ENCODE measurements at places on chromosomes 5 and 9. TPM values are rescaled to one million over a fixed set of nuclear protein-coding genes. Genes with fewer than 3 reads are reported as not detected.
A peak's percentile ranks its signal among the peaks of the same experiment; 100 is the strongest.

DNA sequence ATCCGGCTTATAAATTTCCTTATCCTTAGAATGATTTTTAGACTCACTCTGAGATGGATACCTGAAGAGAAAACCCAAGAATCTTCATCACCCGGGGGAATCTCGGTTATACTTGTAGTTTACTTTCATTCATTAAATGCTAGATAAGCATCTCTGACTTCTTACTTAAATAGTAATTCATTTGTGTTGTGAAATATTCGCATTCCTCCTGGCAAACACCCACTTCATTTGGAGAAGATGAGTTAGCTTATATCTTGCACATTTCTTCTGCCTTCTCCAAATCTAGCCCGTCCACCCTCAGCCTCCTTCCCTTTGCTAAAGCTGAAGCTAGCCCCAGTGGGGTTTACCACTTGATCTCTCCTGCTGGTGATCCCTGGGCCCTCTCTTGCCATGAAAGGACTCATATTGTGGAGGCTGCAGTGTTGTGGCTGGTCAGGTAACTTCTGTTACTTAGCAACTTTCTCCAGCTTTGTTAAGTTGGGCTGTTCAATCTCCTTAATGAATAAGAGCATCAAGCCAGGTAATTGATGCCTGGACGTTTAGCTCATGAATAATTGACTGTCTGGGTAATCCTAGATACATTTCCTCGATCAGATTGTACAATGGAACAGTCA, 11.3 kb upstream of the POU4F3 start:
- no peak overlapping the region for H3K27ac ChIP-seq
- H3K36me3 ChIP-seq, result no peaks in the 10 kb centered on the region
- peaks cover 2% of the 10 kb centered on the region for H3K4me1 ChIP-seq

DNA sequence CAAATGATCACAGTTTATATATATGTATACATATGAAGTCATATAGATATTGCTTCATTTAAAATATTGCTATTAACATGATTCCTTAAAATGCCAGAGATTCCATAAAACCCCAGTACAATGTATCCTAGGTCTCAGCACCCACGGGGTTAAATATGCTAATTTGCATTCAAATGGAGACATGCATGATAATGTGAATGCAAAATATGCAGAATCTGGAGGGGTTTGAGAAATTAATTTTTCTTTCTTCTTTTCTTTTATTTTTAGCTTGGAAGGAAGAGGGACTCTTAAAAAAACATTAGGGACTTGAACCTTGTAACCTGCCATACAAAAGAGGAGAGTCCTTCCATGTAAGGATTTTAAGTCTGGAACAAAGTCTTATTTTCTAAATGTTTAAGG, 211.9 kb downstream of the MEF2C start:
- H3K27ac ChIP-seq, result peak overlapping the region; percentile 99
- DNase-seq, result no peak
- peaks cover 100% of the 10 kb centered on the region for H3K27me3 ChIP-seq
- peaks cover 5% of the 10 kb centered on the region for H3K4me1 ChIP-seq
- peak overlapping the region; percentile 46 for H3K4me3 ChIP-seq

DNA sequence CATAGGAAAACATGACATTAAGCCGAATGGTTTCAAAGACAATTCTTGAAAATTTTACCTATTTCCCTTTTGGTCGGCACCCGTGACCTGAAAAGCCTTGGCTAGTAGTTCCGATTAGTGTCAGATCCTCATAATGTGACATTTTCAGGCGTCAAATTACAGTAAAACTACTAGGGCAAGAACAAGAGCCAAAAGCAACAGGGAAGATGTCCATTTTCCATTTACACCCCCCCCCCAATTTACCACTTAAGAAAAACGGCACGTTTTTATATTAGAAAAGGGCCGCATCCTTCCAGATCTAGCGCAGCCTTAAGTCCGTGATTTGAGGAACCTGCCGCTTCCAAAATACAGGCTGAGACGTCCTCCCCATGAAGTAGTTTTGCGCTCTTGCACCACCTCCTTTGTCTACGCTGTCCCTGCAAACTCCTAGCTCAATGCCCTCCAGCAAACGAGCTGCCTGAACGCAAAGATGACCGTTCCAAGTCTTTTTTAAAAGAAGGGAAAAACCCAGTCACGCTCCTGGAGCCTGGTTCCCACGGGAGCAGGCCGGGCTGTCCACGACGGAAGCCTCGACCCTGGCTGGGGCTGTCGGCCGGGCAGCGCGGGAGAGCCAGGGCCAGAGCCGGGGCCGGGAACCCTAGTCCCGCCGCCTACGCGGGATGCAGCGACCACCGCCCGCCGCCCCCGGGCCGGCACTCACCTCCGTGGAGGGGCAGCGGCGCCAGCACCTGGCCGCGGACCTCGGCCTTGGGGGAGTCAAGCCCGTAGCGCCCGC, 616 bp downstream of the RNF130 start:
- peak; percentile 80 for DNase-seq
- peaks cover 5% of the 10 kb centered on the region for H3K36me3 ChIP-seq
- peak overlapping the region; percentile 86 for H3K4me3 ChIP-seq
- no peaks in the 10 kb centered on the region for H3K4me1 ChIP-seq

DNA sequence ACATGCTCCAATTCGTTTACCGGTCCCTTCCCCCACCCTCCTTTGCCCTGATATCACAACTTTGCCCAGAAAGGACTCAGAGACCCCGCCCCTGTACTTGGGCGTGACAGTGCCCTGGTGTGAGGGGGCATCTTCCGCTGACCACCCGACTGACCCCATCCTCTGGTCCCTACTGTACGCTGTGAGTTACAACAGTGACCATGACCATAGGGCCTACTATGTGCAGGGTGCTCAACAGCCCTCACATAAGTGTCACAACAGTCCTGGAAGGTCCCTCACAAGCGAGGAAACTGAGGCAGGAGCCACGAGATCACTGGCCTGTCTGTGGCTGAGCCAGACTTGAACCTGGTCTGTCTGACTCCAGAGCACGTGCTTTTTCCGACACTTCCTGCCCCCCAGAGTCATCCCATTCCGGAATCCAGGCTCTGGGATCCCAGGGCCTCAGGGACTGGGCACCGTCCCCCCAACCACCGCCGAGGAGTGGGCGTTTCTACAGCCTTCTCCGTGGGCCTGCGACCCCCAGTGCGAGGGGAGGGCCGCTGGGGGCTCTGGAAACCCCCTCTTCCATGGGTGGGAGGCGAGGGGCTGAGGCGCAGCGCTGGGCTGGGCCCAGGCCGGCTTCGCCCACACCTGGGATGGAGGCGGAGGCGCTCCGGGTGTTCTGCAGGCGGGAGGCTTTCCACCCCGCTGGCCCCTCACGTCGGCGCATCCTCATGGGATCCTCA, 45.7 kb upstream of the GGTA1 start:
- H3K27me3 ChIP-seq, result no peaks in the 10 kb centered on the region
- no peak overlapping the region for H3K27ac ChIP-seq
- DNase-seq, result no peak
- H3K36me3 ChIP-seq, result no peaks in the 10 kb centered on the region

EIF4EBP3 gene
- 5.9 TPM for total RNA-seq

DNA sequence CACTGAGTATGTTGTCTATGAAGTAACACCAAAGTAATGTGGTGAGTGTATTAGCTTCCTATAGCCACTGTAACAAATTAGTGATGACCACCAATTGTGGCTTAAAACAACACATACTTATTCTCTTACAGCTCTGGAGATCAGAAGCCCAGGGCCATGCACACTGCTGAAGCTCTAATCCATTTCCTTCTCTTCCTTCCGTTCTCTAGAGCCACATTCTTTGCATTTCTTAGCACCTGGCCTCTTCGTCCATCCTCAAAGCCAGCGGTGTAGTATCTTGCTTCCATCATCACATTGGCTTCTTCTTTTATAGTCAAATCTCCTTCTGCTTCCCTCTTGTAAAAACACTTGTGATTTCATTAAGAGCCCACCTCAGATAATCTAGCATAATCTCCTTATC, 230.3 kb upstream of the RFX3 start:
- no peak for DNase-seq
- no peaks in the 10 kb centered on the region for H3K36me3 ChIP-seq
- H3K27me3 ChIP-seq, result no peaks in the 10 kb centered on the region
- H3K27ac ChIP-seq, result no peak overlapping the region

DNA sequence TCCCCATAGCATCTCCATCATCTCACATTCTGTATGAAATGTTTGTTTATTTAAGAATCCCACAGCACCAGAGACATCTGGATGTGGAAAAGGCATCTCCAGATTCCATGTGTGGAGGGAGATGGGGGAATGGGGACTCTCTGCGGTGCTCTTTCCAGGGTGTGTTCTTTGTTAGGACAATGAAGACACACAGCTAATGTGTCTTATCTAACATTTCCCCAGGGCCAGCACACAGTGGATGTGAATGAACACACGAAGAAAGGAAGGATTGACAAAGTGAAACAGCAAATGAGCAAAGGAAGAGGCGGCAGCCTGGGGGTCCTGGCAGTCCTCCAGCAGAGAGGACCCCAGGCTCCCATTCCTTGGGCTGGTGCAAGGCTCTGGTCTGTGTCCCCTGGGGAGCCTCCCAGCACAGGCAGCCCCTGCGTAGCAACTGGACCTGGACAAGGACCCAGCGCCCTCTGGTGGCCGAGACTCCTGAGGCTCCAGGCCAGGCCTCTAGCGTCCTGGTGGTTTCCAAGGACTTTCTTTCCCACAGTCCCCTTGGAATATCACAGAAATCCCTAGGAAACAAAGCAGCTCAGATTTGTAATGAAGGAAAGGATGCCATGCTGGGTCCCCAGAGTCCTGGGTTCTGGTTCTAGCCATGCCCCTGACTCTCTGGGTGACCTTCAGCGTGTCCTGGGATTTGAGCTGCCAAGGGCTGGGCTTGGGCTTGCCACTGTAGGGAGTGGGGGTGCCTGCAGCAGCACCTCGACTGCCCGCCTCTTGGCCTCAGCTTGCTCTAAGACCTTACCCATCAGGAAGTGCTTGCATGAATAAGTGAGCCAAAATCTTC, 3.5 kb upstream of the PDLIM7 start:
- peaks cover 14% of the 10 kb centered on the region for H3K27me3 ChIP-seq
- peaks cover 2% of the 10 kb centered on the region for H3K4me1 ChIP-seq
- no peak overlapping the region for H3K27ac ChIP-seq
- H3K4me3 ChIP-seq, result no peak overlapping the region
- peaks cover 2% of the 10 kb centered on the region for H3K36me3 ChIP-seq
- peak; percentile 98 for DNase-seq

GRCh38 chr5:151886546-151887275, 37.9 kb downstream of the GLRA1 start:
- peaks cover 6% of the 10 kb centered on the region for H3K4me1 ChIP-seq
- H3K27ac ChIP-seq, result no peak overlapping the region
- no peak overlapping the region for H3K4me3 ChIP-seq
- H3K36me3 ChIP-seq, result no peaks in the 10 kb centered on the region
- peak; percentile 62 for DNase-seq
- H3K27me3 ChIP-seq, result peaks cover 15% of the 10 kb centered on the region

BTNL9 gene
- not detected for total RNA-seq

GRCh38 chr9:99056886-99057664, 47.8 kb upstream of the TGFBR1 start:
- no peak overlapping the region for H3K4me3 ChIP-seq
- no peak for DNase-seq
- no peak overlapping the region for H3K27ac ChIP-seq
- no peaks in the 10 kb centered on the region for H3K4me1 ChIP-seq
- H3K27me3 ChIP-seq, result no peaks in the 10 kb centered on the region
- no peaks in the 10 kb centered on the region for H3K36me3 ChIP-seq

NKD2 gene
- total RNA-seq, result 11.1 TPM

P4HA2 gene
- total RNA-seq, result 11.9 TPM

DNA sequence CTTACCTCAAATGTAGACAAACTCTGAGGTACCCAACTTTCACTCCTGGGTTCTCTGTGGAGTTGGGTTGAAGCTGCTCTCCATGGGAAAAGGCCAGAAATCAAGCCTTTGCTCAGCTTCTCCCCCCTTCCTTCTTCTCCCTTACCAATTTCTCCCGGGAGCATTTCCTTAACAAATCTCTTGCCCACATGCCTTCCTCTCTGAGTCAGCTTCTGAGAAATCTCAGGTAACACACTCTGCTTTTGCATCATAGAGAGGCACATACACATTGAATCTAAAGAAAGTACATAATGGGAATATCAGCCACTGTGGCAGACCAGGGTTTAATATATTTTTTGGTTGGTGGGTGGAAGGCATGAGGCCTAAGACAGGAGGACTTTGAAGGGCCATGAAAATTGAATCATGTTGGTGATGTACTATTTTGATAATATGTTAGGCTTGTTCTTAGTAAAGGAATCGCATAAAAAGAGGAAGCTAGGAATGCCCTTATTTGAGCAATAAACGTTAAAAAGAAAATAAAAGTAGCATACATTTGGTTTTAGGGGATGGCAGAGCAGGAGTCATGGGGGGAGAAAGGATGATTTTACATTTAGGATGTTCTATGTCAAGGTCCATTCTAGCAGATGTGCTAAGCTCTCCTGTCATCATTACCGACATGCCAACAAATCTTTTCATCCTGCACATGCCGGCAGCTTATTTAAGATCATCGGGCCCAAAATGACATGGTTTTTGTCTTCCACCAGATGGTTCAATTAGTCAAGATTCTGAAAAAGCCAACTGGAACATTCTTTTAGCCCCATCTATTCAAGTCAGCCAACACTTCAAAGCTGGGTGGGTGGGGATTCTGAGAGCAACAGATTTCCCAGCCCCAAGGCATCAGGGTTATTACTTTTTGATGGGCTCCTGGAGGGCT, 199.5 kb upstream of the CLINT1 start:
- H3K36me3 ChIP-seq, result no peaks in the 10 kb centered on the region
- no peak overlapping the region for H3K4me3 ChIP-seq

DNA sequence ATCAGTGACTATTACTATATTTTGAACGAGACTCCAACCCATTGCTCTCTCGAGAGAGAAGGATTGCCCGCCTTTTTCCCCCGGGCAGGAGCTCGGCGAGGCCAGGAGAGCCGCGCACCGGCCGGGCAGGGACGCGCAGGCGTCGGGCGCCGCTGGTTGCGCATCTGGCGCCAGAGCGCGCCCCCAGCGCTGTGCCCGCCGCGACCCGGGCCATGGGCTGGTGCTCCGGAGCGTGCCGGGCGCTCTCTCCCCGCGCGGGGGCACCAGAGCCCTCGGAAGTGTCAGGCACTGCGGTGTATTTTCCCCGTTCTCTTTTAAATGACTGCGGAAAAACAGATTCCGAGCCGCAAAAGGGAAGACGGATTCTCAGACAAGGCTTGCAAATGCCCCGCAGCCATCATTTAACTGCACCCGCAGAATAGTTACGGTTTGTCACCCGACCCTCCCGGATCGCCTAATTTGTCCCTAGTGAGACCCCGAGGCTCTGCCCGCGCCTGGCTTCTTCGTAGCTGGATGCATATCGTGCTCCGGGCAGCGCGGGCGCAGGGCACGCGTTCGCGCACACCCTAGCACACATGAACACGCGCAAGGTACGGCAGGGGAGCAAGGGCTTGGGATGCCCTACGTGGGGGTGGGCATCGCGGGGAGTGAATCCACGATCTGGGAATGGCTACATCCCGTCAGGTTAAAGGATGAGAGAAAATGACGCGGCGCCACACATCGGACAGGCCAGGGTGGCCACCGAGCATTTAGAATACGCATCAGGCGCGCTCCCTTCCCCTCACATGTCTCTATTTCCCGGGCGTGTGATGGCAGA, 1.1 kb upstream of the NTRK2 start:
- no peaks in the 10 kb centered on the region for H3K36me3 ChIP-seq
- H3K27ac ChIP-seq, result no peak overlapping the region
- peak overlapping the region; percentile 83 for H3K4me3 ChIP-seq
- peak; percentile 95 for DNase-seq

GRCh38 chr9:135302329-135303279, 177.0 kb upstream of the PPP1R26 start:
- no peak overlapping the region for H3K27ac ChIP-seq
- H3K4me1 ChIP-seq, result peaks cover 14% of the 10 kb centered on the region
- peak; percentile 30 for DNase-seq
- H3K4me3 ChIP-seq, result no peak overlapping the region

All from endodermal cell (in vitro differentiated cells).